ENCODE measurements at places on chromosomes 5 and 9.

- DNase-seq = no peak
Measured at GRCh38 chr9:16396389-16396788, 474.1 kb downstream of the BNC2 start.

GRCh38 chr9:24218656-24219055 is 327.0 kb downstream of the IZUMO3 start:
- DNase-seq = no peak

DNA sequence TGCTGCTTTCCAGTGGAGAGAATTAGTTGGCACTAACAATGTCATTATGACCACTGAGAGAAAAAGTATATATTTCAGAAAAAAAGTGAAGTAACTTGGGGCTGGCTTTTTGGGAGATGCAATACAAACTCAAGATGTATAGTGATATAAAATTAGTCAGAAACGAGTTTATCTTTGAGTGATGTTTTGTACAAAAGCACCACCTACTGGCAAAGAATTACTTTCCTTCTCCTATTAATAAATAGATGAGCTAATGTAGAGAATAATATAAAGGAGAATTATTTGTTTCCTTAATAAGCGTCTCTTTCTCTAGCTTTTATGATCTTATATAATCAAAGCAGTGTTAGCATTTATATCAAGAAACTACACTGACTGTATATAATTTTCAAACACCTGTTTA is 158.8 kb downstream of the MEF2C start:
- DNase-seq = no peak

GRCh38 chr5:151132963-151133362 is 24.6 kb downstream of the ANXA6 start:
- no peak for DNase-seq

DNA sequence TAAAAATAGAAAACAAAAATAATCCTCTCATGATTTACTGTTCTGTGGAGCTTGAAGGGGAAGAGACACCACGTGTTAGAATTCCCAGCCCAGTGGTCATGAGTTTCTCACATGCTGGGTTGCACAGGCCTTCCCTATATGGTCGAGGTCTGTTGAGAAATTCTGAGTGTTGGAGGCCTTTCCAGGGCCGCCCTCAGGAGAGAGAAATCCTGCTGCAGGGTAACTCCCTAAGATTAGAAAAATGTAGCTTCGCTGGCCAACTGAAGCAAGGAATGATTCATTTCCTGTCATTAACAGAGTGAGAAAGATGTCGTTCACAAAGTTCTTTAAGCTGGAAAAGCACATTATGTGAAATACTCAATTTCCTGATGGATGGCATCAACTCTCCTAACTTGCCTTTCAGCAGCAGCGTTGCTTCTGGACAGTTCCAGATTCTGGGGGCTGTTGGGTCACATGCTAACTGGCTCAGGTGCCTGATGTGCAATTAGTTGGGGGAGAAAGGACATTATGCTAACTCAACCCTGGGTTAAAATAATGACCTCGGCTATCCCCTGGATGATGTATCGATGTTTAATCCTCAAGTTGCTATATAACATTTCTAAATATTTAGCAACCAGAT is 104.8 kb upstream of the CD180 start:
- DNase-seq = no peak

DNA sequence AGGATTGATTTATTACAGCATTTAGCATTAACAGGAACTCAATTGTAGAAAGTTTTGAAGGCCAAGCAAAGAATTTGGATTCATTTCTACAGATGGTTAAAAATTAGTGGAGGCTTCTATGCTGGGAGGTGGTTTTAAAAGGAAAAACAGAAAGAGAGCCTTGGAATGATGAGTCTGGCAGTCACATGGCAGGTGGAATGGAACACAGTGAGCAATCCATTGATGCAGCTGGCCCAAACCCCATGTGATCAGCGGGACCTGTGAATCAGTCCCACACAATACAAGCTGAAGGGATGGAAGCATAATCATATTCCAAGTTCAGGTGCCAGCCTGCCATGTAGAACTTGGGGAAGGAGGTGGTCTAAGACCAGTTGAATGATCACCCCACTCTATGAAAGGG is 147.9 kb downstream of the PIP5K1B start:
- no peak for DNase-seq

DNA sequence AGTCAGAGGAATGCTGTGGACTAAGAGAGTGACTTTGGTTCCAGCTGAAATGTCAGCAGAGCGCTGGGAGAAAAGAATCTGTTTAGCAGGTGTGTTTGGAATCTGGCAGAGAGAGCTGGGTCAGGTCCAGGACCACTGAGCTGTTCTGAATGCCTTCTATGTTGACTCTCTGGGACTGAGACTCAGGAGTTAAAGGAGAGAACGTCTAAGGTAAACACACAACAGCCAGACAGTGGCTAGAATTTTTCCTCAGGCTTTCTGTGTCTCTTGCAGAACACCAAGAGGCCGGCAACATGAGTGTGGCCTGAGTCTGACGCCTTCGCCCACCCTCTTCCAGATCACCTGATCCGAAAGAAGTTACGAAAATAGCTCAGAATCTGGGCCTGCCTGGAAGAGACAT is 107.2 kb upstream of the ZNF462 start:
- no peak for DNase-seq

GRCh38 chr9:71626395-71626794 is 141.9 kb downstream of the CEMIP2 start:
- no peak for DNase-seq

DNA sequence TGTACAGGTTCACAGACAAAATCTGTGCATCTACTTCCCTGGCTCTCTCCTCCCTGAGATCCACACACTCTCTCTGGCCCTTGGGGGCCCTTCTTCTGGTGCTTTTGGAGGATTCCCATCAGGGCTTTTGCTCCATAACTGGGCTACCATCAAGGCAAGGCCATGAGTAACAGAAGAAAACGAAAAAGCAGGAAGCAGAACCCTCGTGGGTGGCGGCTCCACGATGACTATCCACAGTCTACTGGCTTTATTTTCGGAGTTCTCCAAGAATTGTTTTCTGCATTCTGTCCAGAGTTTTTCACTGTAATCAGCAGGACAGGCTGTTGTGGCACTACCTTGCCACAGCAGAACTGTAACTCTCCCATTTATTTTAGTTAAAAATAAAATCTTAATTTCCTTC is 19.9 kb downstream of the PNPLA7 start:
- DNase-seq = no peak

All from stimulated activated CD8-positive, alpha-beta memory T cell treated with anti-CD3 and anti-CD28 coated beads, Interleukin-7, amount 100 ng/mL, for 4 hours (primary cell).